ENCODE measurements at places on chromosomes 4 and X. TPM values are rescaled to one million over a fixed set of nuclear protein-coding genes. Genes with fewer than 3 reads are reported as not detected.

GRCh38 chrX:16278927-16279326, 111.6 kb downstream of the MAGEB17 start:
- DNase-seq = no peak

DNA sequence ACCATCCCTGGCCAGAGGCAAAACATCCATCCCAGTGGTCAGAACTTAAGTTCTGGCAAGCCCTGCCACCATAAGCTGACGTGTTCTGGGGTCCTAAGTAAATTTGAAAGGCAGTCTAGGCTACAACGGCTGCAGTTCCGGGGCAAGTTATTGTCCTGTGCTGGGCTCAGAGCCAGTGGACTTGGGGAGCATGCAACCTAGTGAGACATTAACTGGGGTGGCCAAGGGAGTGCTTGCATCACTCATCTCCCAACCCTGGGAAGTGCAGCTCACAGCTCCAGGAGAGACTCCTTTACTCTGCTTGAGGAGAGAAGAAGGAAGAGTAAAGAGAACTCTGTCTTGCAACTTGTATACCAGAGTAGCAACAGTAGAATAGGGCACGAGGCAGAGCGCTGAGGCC, 425.4 kb upstream of the PITX2 start:
- DNase-seq = no peak

ARHGAP6 gene
- 2.1 TPM for total RNA-seq

CUL4B gene
- 53.5 TPM for total RNA-seq

GRCh38 chrX:40108959-40109287, 11.2 kb upstream of the BCOR start:
- DNase-seq = peak; percentile 58

RS1 gene
- total RNA-seq = not detected

DNA sequence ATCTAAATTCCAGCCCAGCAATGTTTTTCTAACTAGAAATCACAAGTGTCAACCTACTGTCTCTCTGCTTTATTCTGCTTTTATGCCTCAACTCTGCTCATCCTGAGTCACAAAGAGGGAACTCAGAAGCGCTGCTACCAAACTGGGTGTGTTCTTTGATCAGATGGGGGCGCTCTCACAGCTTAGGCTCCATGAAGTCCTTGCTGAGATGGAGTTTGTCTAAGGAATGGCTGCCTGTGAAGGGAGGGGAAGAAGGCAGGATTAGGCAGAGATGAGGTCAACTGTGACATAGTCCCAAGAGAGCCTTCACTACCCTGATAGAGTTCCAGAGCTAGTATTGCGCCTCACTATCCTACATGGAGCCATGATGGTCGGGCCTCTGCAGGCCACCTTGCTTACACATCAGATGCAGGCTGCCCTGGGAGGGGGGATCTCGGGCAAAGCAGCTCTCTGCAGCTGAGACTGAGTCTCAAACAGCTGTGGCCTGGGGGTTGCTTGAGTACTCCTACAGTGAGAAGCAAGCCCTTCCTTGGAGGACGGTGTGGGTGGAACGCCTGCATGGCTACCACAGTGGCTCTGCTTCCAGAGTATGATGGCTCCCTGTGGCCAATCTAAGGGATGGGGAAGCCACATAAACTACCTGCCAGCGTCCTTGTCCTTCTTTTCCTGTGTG, 219.9 kb downstream of the CCNG2 start:
- DNase-seq = no peak

GAGE10 gene
- total RNA-seq = not detected

POLN gene
- 1.5 TPM for total RNA-seq

DNA sequence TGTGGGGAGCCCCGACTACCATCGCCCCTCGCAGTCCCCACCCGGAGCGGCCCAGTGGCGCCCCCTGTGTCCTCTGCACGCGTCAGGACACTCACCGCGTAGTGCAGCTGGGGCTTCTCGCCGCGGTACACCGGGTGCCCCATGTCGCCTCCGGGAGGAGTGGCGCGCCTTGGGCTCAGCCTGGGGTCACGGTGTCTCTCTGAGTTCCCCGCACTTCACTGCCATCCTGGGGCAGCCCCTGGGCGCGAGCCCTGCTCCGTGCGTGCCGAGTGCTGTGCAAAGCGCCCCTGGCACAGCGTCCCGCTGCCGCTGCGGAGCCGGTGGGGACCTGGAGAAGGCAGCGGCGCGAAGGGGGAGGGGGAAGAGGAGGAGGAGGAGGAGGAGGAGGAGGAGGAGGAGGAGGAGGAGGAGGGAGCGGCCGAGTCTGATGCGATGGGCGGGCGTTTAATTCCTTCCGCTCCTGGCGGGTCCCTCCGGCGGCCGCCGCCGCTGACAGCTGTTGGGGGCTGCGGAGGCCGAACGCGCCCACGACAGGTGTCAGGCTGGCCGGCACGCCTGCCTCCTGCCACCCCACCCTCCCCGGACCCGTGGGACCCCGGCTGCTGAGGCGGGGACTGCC, 134.3 kb downstream of the AMELX start:
- DNase-seq = peak; percentile 57

IL13RA1 gene
- total RNA-seq = 36.7 TPM

DNA sequence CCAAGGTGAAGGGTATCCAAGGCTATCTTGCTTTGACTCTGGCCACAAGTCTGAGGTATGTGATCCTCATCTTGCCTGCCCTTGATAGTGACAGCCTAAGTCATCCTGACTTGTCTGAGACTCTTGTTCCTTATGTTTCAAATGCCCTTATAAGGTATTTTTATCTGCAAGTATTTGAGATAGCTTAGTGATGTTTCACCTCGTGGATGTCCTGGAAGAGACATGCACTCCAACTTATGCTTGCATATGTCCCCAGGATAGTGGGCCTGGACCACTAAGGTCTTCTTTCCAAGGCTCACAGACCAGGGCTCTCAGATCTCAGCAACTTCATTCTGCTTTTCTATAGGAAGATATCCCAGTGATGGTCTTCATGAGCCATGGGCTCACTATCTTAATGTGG, 120.5 kb upstream of the WDR1 start:
- DNase-seq = no peak

DNA sequence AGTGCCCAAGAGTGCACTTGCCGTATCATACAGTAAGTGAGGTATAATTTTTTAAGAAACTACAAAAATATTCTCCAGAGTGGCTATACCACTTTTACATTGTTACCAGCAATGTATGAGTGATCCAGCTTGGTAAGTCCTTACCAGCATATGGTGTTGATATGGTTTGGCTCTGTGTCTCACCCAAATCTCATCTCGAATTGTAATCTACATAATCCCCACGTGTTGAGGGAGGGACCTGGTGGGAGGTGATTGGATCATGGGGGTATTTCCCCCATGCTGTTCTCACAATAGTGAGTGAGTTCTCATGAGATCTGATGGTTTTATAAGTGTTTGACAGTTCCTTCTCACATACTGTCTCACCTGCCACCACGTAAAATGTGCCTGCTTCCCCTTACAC, 44.8 kb downstream of the RBMX start:
- no peak for DNase-seq

DNA sequence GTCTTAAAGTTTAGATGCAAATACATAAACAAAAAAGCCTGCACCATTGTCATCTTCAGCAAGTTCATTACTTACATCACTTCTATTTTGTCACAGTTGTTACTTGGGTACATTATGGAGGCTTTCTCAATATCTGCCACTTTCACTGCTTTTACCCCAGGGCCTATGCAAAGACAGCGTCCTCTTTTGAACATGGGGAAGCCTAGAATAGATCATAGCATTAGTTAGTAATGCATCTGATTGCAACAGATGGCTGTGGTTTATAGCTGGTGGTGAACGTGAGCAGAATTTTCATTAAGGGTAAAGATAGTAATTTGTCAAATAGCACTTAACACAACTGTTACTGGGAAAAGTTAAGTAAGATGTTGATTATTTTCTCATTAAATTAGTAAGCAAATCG, 729 bp downstream of the CXCL11 start:
- DNase-seq = no peak

GRCh38 chr4:186643501-186644310, 80.0 kb downstream of the FAT1 start:
- DNase-seq = no peak

VCX2 gene
- total RNA-seq = not detected

GRCh38 chr4:60930866-60931265, 269.3 kb upstream of the ADGRL3 start:
- no peak for DNase-seq

DNA sequence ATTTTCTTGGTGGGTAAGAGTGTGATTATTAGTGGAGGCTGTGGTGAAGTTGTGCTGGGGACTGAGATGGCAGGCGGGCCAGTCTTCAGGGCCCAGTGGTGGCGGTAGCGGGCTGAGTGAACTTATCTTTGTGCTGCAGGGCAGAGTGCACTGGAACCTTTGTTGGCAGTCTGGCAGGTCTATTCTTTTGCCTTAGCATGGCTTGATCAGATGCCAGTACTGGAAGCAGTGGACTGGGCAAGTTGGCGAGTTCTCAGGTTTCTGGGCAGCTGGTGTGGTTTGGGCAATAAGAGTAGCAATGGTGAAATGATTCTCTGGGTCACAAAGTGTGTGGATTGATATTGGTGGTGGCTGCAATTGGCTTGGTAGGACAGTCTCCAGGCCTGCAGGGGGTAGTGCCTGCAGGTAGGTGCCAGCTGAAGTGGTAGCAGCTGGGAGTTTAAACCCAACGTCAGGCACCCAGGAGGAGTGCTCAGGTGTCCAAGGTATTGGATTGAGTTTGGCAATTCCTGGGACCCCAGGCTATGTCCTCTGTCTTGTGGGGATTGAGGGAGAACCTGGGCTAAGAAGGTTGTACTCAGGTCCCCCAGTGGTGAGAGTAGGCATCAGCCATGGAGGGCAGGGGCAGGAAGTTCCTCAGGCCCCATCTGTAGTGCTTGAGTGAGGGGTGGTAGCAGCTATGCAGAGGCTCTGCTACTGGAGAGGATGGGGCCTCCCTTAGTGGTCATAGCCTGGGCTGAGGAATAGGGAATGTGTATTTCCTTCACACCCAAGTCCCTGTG, 34.9 kb upstream of the SLC25A14 start:
- DNase-seq = no peak

- no peak for DNase-seq
These were observed 578.9 kb upstream of the FAT1 start for GRCh38 chr4:187302457-187303150.

DNA sequence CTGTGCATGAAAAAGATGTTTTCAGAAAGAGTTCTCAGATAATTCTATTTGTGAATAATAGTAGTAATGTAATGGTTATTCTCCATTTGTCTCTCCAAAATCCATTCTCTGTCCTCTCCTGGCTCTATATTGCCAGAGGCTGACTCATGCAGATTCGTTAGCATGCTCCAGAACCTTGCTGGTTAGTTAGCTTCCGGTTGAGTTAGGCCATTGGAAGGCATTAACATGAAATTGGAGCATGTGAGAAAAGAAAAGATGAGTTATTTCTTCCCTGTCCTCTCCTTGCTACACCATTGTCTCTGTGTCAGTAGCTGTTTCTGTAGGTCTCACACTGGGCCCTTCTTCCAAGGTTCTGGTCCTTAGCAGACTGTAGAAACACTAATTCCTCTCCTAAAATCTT, 23.5 kb upstream of the PRDM8 start:
- DNase-seq = no peak

GRCh38 chrX:151821226-151821625, 86.7 kb downstream of the CNGA2 start:
- no peak for DNase-seq

DNA sequence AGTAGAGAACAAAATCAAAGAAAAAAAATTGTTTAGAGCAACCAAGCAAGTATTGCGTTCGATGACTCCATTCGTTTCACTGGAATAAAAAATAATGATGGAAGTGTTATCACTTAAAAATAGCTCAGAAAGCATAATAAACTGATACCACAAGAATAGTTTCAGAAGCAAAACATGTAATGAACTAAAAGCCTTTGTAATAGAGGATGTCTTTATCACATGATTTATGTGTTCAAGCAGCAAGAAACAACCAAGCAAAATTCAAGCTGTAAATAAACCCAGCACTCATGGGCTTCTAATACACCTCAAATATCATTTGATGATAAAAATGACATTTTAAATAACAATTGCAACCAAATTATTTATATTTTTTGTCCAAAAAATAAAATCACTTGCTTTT, 192.2 kb downstream of the NDST4 start:
- DNase-seq = no peak

- DNase-seq = peak; percentile 24
These were observed 687 bp downstream of the CDK16 start for GRCh38 chrX:47218920-47219815.

DNA sequence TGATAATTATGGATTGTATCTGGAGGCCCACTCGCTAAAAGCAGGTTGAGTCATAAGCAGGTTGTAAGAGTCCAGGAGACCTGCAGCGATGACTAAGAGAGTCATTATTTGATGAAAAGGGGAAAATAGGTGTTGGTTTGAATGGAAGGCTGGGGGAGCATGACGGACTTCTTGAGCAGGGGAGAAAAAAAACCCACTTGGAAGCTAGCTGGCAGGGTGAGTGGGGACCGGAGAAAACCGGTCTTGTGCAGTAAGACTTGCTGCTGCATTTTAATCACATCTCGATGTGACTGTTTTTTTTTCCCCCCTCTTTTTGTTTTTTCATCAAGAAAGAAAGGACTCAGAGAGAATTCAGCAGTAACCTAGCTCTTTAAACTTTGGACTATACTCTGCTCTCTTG, 90.0 kb downstream of the IGSF1 start:
- DNase-seq = no peak

GRCh38 chrX:130606425-130606824, 204.6 kb downstream of the RBMX2 start:
- DNase-seq = no peak

- no peak for DNase-seq
These were observed 80.5 kb upstream of the SLC4A4 start for GRCh38 chr4:71258323-71258722.

DNA sequence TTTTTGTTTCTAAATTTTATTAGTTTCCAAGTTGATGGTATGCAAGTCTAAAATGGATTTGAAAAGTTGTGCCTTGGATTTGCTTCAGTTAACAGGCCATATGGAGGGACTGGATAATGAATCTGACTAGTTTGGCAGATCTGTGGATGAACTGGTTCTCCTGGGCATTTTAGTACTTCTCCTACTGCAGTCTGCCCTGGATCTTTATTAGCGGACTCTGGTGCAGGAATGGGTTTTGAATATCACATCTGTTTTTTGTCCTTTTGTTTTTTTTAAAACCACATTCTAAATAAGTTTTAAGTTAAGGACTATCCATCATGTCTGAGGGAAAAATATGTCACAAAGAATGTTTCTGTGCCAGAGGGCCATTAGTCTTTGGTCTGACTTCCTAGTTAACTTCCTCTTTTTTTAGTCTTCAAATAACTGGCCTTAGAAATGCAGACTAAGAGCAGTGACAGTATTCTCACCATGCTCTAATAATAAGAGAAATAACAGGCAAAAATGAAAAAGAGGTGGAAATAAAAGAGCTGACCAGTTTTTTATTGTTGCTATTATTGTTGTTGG, 13.9 kb upstream of the DCK start:
- DNase-seq = peak; percentile 53

TENM3 gene
- not detected for total RNA-seq

DNA sequence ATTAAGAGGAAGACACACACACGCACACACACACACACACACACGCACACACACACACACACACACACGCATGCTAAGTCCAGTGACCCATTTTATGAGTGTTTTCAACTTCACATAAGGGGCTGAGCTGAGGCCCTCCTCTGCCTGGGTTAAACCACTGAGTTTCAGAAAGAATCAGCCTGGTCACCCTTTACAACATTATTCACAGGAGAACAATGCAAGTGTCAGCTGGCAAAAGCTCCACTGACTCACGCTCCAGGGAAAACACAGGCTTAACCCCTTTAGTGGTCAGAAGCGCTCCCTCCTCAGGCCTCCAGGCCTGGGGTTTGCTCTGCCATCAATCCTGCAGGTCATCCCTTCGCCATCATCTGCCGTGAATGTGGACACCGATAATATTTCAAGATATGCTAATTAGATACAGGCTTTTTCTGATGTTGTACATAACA, 46.9 kb downstream of the ACOX3 start:
- DNase-seq = no peak

- no peak for DNase-seq
These were observed 84.8 kb downstream of the ANOS1 start for GRCh38 chrX:8647176-8647575.
